ENCODE measurements at places on chromosomes 12 and 14.

- DNase-seq: no peak
Measured at GRCh38 chr14:100749967-100750597, 23.4 kb downstream of the DLK1 start.

DNA sequence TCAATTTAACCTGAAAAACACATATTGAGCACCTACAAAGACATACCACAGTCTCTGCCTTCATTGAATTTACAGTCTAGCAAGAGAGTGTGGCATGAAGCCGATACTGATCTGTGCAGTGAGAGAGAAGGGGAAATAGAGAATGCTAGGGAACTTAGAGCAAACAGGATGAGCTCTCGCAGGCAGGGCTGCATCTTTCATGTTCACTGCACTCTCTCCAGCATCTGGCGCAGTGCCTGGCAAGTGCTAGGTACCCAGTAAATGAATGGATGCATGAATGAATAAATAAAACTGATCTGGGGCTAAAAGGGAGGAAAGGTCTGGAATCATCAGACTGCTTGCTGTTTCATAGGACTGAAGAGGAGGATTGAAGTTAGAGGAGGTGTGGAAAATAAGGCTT is 256.5 kb upstream of the NPAS3 start:
- no peak for DNase-seq

- no peak for DNase-seq
Measured at GRCh38 chr12:53326460-53327185, 5.2 kb upstream of the AAAS start.

GRCh38 chr12:77220586-77220985 is 155.2 kb upstream of the E2F7 start:
- no peak for DNase-seq

DNA sequence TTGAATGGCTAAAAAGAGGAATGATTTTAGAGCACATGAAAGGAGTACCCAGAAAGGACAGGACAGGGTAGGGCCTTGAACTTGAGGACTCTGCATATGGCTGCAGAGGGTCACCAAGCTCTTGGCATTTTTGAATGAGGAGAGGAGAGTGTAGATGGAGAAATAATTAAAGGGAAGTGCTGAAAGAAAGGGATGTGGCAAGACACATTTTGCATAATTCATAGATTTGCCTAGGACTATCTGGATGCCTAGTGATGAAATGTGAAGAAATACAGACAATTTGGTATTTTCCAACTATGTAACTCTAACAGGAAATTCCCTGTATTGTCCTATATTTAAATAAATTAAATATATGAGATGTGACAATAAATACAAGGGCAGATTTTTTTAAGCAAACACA is 27.5 kb upstream of the MDM1 start:
- no peak for DNase-seq

GRCh38 chr14:105660816-105661531 is 134.6 kb downstream of the TMEM121 start:
- DNase-seq: no peak

DNA sequence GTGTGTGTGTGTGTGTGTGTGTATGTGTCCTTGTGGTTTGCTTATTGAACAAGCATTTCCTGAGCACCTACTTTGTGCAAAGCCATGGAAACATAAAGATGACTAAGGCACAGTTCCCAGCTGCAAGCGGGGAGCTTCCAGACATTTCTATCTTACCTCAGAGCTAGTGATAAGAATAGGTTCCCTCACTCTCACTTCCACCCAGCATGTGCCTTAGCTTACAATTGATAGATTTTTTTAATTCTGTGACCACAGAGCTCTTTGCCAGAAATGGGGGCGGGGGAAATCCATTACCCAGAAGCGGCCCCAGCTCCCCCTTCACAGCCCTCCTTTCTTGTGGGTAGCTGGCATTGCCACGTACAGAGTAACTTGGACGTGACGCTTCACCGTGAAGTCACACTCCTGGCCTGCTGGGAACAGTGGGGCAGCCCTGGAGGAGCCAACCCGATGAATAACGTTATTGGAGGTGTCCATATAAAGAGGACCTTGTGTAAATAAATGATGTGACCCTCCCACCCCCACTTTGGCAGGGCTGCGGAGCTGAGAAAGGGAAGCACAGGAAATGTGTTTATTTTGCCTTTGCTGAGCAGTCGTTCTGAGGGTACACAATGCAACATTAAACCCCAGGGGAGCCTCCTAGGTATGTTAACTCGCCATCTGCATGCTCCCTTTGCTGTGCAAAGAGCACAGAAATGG is 238.9 kb downstream of the CHST11 start:
- peak; percentile 72 for DNase-seq

- peak; percentile 70 for DNase-seq
Measured at GRCh38 chr14:72904840-72905561, 11.1 kb upstream of the DPF3 start.

- DNase-seq: no peak
Measured at GRCh38 chr14:22555384-22556011, 33.5 kb downstream of the DAD1 start.

DNA sequence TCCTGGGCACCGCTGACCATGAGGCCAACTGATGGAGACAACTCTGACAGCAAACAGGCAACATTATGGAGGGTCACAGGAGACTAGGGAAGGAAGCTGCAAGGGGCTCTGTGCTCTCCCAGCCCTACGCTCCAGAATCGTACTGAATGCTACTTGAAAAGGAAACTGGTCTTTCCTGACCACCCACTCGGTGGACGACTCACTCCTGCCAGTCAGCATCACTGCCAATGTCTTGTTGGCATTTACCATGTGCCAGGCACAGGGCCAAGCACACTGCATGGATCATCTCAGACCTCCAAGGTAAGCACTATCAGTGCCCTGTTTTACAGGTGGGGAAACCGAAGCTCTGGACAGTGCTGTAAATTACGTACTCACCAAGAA is 38.0 kb downstream of the CCDC85C start:
- DNase-seq: no peak

DNA sequence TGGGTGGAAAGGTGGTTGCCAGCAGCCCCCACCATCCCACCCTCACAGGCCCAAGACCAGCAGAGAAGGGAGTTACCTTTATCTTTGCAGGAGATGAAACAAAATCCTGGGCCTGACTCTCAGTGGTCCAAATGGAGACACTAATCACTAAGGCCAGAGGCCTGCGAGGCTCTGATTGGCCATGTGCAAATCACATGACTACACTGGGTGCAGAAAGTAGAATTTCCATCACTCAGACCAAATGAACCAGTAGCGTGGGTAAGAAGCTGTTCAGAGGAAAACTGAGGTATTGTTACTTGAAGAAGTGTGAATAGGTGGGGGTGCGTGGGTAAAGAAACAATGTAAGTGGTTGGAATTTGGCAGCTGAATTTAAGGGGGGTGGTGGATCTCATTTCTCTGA is 20.2 kb upstream of the PPP1CC start:
- no peak for DNase-seq

- DNase-seq: no peak
Measured at GRCh38 chr12:9348906-9349518, 140.8 kb upstream of the PZP start.

Measured in immature natural killer cell (primary cell).